NB4 (cell line): ENCODE measurements at places on chromosomes 16 and 17.
A peak's percentile ranks its signal among the peaks of the same experiment; 100 is the strongest.

GRCh38 chr16:88868974-88869672 lies 2.7 kb upstream of the PABPN1L start:
- DNase-seq = no peak

DNA sequence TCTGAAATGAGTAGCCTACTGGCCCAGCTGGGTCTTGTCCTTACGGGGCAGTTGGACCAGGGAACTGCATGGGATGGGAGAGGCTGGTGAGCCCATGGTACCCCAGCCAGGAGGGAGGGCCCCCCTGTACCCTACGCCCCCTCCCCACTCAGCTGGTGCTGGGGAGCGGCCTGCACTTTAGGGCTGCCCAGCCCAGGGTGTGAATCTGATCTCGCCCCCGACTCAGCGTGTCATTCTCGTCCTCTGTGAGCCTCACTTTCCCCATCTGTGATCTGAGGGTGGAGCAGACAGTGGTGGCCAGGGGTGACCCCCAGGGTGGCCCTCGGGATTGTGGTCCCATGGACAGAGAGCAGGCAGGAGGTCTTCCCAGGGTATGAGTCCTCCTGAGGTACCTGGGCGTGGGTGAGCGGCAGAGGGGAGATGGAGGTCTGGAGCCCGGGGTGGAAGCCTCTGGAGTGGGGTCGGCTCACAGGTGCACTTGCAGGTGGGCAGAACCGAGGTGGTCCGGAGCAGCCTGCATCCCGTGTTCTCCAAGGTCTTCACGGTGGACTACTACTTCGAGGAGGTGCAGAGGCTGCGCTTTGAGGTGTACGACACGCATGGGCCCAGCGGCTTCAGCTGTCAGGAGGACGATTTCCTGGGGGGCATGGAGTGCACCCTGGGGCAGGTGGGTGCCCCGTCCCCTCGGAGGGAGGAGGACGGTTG lies 1.6 kb downstream of the CPNE7 start:
- no peak for DNase-seq

DNA sequence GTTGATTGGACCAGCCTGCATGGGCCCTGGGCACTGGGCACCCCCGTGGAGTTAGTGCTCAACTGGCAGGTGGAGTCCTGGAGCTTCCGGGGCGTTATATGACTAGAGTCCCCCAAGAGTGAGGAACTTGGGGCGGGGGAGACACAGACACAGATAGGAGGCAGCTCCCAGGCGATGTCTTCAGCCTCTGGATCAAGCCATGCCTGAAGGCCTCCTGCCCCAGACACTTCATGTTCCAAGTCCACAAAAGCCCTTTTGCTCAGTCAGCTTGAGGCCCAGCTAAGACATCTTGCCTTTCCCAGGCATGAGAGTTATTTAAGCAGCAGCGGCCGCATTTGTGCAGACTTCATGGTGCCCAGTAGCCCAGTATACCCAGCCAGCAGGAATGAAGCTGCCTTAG lies 136.6 kb upstream of the CIBAR2 start:
- no peak for DNase-seq

GRCh38 chr17:55768936-55769624 lies 18.2 kb downstream of the PCTP start:
- no peak for DNase-seq

DNA sequence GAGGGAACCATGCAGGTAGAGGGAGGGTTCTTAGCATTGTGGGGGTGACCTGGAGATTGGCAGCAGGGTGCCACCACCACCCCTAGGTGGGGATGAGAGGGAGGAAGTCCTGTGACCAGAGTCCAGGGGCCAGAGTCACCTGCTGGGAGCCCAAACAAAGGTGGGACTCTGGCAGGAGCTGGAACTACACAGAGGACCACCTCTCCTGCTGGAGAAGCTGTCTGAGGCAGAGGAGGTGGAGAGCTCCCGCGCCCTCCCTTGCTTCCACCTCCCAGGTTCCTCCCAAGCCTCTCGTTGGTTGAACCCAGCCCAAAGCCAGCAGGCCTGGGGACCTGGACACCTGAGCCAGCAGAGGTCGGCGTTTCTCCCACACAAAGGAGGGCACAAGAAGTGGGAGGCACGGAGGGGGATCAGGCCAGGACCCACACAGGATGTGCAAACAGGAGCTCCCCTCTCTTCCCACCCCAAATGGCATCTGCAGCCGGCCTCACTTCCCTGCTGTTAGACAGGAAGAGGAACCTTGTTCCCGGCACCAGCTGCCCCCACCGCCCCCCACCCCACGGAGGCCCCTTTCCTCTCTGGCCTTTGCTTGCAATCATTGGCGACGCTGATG lies 154.6 kb downstream of the SEC14L1 start:
- DNase-seq = peak; percentile 47

DNA sequence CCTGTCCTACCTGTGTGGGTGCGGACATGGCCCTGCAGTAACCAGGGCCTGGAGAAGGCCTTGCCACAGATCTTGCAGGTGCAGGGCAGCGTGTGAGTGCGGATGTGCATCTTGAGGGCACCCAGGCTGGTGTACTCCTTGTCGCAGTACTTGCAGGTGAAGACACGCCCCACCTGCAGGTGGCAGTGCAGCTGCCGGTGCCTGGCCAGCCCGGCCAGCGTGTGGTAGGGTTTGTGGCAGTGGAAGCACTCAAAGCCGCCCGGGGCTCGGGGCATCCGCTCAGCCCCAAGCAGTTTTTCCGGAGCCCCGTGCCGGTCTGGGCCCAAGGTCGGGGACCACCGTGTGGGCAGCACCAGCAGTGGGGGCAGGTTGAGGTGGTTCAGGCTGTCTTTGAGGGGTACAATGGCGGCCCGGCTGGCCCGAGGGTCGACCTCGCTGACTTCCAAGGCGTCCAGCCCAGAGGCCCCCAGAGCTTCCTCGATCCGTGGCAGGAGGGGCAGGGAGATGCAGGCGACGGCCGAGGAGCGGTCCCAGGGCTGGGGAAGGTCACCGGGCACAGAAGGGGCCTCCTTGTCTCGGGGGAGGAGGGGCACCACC lies 5.1 kb downstream of the SNAI3 start:
- DNase-seq = peak; percentile 62

DNA sequence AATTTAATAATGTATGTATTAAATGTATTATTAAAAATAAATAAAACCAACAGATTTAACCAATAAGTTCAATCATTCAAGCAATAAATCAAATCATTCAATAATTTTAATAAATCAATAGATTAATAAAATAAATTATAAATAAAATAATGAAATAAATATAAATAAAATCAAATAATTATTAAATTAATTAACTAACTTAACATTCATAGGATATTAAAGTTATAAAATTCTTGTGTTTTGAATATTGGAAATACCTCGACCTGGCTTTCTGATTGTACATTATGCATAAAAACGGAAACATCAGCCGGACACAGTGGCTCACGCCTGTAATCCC lies 182.2 kb downstream of the BANP start:
- no peak for DNase-seq

DNA sequence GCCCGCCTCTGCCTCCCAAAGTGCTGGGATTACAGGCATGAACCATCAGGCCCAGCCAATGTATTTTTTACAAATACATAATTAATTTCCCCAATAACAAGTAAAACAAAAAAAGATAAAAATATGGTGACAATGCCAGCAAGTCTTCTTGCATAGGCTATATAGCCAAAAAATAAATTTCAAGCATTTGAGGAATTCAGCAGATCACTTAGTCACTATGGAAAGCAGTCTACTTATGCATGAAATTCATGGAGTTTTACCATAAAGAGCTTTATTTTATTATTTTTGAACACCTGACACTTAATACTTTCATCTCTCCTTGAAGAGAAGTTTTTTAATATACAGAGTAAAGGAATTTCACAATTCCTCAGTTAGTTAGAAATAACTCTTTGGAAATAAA lies 56.4 kb downstream of the BRIP1 start:
- no peak for DNase-seq

- DNase-seq = no peak
Measured at GRCh38 chr16:61681124-61681523, 355.1 kb downstream of the CDH8 start.

GRCh38 chr17:42563543-42563942 lies 1.6 kb downstream of the COASY start:
- DNase-seq = no peak

GRCh38 chr16:67893743-67894399 lies 817 bp downstream of the PSKH1 start:
- DNase-seq = peak; percentile 60

- peak; percentile 48 for DNase-seq
Measured at GRCh38 chr16:77890075-77890474, 101.7 kb downstream of the VAT1L start.

DNA sequence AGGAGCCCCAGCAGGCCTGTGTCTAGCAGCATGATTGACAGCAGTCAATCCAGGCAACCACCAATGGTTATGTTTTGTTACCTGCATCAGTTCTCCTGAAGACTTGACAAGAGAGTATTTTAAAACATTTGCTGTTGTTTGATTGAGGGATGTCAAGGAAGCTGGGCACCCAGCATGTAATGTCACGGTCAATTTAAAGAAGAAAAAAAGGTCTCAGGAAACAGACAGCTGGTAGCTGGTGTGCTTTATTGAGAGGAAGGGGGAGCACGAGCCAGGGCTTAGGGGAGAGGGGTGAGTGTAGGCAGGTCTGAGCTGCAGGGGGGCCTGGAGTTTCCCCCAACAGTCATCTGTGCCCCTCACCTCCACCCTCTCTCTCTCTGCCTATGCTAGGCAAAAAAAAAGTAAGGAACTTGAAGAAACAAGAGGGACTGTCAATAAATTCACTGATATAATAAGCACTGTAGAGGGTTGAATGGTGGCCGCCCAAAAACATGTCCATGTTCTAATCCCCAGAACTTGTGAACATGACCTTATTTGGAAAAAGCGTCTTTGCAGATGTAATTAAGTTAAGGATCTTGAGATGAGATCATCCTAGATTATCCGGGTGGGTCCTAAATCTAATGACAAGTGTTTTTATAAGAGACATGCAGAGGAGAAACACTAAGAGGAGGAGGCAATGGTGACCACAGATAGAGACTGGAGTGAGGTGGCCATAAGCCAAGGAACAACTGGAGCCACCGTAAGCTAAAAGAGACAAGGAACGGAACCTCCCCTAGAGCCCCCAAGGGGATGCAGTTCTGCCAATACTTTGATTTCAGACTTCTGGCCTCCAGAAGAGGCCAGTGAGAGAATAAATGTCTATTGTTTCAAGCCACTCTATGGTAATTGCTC lies 14.5 kb downstream of the TSPOAP1 start:
- DNase-seq = no peak
